ENCODE measurements at places on chromosomes 2 and 18.

DNA sequence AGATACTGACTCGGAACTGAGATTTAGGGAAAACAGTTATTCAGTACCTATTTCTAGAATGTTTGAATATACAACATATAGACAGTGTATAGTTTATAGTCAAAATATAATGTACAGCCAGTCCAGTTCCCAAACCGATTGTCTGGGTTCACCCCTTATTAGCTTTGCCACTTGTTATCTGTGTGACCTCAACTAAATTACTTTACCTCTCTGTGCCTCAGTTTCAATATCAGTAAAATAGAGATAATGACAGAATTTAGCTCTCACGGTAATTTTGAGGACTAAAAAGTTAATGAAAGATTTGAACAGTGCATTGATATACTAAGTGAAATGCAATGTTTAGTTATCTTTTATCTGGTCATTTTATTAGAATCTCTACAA lies 750 bp upstream of the RIOK3 start:
- DNase-seq = no peak

DNA sequence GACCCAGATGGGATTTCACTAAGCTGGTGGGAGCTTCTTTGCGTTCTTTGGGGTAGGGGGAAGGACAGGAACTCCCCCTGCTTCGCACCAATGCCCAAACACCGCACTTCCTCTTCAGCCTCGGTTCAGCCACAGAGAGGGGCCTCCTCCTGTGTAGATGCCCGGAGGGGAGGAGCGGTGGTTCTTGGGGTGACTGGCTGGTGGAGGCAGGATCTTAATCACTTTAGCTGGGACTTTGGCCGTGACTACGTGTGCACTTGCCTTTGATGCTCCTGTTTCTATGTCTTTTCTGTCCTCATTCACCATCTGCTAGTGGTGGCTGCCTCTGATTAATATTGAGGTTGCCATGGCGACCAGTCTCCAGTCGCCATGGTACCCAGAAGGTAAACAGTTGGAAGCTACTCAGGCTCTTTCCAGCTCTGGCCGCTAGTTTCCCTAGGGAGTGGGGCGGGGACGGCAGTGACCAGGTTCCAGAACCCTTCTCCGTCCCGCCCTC lies 1.9 kb downstream of the CNGA3 start:
- DNase-seq = no peak

DNA sequence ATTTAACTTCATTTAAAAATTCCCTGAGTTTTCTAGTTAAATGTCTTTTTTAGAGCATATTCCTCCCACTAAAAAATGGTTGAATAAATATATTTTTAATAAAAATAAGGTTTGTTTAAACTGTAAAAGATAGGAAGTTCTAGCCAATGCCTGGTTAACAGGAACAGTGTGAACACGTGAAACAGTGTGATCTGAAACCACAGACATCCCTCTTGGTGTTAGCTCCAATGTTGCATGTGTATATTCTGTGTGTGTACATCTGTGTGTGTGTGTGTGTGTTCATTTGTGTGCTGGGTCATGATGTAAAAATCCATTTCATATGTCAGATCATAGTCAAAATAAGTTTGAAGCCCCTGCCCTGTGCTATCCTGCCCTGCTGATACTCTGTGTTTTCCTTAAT lies 6.1 kb upstream of the SOX11 start:
- no peak for DNase-seq

GRCh38 chr2:68747413-68747812 lies 12.8 kb downstream of the ARHGAP25 start:
- no peak for DNase-seq

GRCh38 chr2:207681431-207681830 lies 30.0 kb upstream of the CCNYL1 start:
- DNase-seq = no peak

- DNase-seq = no peak
These were observed 6.8 kb downstream of the COPS9 start for GRCh38 chr2:240129311-240129710.

DNA sequence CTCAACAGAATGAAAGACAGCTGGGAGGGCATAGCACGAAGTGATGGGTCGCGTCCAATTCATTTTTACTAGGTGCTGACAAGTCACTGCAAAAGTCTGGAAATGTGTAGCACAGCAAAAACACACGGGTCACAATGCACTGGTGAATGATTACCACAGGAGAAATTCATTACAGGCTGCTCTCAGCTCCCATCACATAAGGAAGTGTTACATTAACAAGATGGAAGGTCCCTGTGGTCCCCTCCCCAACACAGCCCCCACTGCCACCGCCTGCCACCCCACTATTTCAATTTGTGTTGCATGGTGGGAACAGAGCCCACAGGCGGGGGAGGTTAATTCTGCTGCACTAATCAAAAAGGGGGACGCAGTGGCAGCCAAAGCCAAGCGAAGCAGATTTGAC lies 122.8 kb downstream of the NRP2 start:
- DNase-seq = no peak

DNA sequence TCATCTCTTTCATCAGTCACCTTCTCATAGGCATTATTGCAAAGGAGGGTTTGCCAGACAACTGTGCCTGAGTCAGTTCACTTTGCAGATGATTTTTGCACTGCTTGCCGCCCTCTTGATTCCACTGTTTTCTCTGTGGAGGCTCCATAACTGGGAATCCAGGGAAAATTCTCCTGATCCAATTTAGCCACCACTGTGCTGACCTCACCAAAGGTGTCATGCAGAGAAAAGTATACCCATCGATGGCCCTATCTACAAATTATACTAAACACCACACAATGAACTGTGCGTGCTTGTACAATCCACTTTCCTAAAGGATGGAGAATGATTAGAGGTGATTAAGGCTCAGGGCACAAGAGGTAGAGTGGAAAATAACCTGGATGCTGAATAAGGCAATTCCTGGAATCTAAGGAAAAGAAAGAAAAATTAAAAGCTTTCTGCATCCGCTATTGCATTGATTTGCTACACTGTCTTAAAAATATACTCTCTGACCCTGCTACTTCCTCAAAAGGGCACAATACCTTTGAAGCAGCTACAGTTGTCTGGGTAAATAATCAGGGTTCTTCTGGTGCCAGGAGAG lies 409.4 kb downstream of the RIT2 start:
- DNase-seq = no peak

GRCh38 chr2:233358335-233358734 lies 4.0 kb downstream of the DGKD start:
- DNase-seq = no peak
